ENCODE measurements at places on chromosomes 5 and 9.
A peak's percentile ranks its signal among the peaks of the same experiment; 100 is the strongest.

DNA sequence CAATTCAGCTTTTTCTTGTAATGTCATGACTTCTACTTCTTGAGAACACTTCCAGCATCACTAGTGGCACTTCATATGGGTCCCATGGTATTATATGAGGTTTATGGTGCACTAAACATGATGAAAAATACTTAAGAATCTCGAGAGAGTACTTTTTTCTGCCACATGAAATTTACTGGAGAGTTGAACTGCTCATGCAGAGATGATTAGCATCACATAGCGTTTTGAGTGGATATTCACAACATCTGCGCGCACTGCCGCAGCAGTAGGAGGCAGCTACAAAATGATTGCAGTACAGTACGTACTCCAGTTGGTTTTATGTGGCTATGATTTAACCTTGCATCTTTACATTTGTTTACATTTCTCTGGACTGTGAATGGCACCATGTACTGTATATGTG lies 14.7 kb downstream of the RAD1 start:
- DNase-seq: no peak

GRCh38 chr5:66467564-66467963 lies 128.6 kb upstream of the MAST4 start:
- DNase-seq: no peak

GRCh38 chr5:55406292-55406691 lies 98.5 kb downstream of the MTREX start:
- no peak for DNase-seq

GRCh38 chr5:150129454-150129812 lies 26.2 kb downstream of the PDGFRB start:
- no peak for DNase-seq

DNA sequence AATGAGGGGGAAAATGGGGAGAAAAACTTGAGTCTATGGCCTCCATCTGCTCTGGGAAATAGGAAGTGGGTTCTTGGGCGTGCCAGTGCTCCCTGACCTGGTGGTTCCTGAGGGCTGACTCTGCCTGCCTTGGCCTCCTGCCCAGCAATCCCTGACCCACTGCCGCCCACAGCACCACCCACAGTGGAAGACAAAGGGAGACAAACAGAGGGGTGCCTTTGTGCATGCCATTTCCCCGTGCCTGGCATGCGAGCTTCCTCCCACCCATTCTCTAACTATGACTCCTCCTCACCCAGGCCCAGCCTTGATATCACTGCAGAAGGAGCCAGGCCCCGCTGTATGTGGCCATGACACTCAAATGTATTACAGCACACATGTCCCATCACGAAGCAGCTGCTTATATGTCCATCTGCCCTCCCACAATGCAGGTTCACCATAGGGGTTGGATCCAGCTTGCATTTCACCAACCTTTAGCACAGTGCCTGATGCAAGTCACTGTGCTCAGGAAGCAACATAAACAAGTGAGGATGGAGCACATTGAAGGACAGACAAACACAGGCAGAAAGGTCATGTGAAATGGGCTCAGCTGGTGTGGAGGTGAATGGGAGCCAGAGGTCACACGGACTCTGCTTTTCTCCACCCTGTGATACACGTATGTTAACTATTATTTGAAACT lies 84.4 kb downstream of the ADRB2 start:
- DNase-seq: peak; percentile 96

DNA sequence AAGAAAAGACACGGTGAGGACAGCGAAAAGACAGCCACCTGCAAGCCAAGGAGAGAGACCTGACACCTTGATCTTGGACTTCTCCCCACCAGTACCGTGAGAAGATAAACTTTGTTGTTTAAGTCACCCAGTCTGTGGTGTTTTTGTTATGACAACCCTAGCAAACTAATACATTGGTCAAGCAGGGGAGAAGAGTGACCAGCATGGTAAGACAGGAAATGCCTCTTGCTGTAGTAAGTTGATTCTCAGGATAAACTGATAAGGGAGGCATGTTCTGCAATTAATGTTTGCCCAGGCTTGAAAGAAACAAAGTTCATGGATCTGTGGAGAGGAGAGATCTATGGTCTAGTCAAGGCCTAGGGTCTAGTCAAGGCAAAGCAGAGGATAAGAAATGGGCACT lies 801.2 kb downstream of the MAT2B start:
- DNase-seq: peak; percentile 31

- no peak for DNase-seq
Observed at GRCh38 chr5:144582066-144582465, 411.4 kb downstream of the KCTD16 start.

All from ELR (cell line).